C1 segment of cervical spinal cord (tissue), 14 donors: ENCODE measurements at places on chromosomes 5 and 9.

- no peak for DNase-seq
Observed at GRCh38 chr5:169876386-169876785, 103.9 kb downstream of the INSYN2B start.

GRCh38 chr5:58299256-58299655 lies 160.6 kb downstream of the PLK2 start:
- DNase-seq: no peak

- DNase-seq: no peak
Observed at GRCh38 chr9:36891341-36891811, 142.7 kb downstream of the PAX5 start.

GRCh38 chr9:117734523-117735314 lies 30.5 kb downstream of the TLR4 start:
- no peak for DNase-seq

- DNase-seq: no peak
Observed at GRCh38 chr5:147863454-147864158, 14.9 kb upstream of the SCGB3A2 start.

DNA sequence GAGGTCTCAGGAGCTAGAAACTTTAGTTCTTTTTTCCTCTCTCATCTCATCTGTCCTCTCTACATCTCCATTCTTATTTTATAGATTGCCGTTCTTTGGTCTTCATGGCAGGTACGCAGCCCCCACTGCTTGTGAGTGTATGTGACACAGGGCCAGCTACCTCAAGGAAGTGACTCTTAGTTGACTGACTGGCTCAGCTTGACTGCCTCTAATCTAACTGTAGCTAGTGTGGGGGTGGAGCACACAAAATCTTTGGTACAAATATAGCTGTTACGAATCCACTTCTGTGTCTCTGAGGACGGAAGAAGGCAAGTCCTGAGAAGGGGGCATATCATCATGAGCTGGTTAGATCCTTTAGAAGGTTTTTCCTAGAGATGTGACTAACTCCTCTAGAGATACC lies 19.8 kb upstream of the SPTAN1 start:
- no peak for DNase-seq

GRCh38 chr5:72451741-72452505 lies 55.3 kb downstream of the ZNF366 start:
- DNase-seq: no peak
